ENCODE measurements at places on chromosomes 5 and 9.

GRCh38 chr5:14410394-14411201 lies 171.0 kb upstream of the OTULINL start:
- no peak for DNase-seq

DNA sequence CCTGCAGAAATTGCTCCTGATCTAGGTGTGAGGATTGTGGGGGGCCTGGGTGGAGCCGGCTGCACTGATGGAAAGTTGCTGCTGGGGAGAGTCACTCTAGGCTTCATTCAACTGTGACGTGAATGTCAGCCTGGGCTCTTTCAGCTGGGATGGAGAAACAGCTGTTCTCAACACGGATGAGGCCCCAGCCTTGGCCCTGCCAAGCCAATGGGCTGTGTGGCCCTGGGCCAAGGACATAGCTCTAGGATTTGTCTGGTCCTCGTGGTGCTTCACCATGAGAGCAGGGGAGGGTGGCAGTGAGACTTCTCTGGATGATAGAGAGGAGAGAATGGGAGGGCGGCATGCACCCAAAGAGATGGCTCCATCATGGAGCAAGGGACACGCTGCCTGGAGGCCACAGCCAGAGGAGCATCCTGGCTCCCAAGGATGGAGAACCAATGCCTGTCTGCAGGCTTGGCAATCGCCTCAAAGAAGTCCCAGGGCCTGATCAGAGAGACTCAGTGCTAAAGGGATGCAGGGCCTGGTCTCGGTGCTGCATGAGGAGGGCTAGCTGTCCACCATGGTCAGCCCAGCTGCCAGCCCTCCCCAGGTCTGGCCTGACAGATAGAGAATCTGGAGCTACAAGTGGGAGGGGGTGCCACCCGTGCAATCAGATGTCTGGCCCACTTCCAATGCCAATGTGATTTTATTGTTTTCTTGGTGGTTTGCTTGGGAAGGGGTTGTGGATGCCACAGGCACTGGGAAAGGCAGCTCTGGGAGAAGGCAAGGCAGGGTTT lies 141.0 kb downstream of the GADD45G start:
- DNase-seq: no peak

DNA sequence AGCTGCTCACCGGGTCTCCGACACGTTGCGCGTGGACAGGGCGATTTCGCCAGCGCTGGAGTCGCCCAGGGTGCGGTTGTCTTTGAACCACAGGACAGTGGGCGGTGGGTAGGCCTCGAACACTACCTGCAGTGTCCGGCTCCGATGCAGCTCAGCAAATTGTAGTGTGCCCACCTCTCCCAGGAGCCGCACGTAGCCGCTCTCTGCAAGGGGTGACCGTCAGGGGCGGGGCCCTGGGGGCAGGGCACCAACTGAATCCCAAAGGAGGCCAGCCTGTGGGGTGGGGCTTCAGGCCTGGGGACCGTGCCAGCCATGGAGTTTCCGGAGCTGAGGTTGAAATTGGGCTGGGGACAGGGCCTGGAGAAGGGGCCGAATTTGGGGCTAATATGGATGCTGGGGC lies 22.9 kb downstream of the PDGFRB start:
- DNase-seq: no peak

GRCh38 chr5:165620394-165620793 lies 2115.0 kb downstream of the MAT2B start:
- DNase-seq: no peak

GRCh38 chr9:124353166-124353768 lies 62.0 kb downstream of the PSMB7 start:
- no peak for DNase-seq

GRCh38 chr5:520850-521226 lies 3.4 kb downstream of the SLC9A3 start:
- no peak for DNase-seq

GRCh38 chr9:87436716-87437115 lies 61.0 kb upstream of the DAPK1 start:
- no peak for DNase-seq

DNA sequence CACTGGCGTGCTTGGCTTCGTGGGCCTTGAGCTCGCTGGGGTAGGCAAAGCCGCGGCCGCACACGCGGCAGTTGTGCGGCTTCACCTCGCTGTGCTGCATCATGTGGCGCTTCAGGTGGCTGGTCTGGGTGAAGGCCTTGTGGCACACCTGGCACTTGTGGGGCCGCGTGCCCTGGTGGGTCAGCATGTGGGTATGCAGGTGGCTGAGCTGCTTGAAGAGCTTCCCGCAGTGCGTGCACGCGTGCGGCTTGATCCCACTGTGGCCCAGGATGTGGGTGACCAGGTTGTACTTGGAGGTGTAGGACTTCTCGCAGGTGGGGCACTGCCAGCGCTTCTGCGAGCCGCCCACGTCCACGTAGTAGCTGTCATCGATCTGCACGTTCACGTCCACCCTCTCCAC lies 46.8 kb downstream of the ZNF366 start:
- no peak for DNase-seq

DNA sequence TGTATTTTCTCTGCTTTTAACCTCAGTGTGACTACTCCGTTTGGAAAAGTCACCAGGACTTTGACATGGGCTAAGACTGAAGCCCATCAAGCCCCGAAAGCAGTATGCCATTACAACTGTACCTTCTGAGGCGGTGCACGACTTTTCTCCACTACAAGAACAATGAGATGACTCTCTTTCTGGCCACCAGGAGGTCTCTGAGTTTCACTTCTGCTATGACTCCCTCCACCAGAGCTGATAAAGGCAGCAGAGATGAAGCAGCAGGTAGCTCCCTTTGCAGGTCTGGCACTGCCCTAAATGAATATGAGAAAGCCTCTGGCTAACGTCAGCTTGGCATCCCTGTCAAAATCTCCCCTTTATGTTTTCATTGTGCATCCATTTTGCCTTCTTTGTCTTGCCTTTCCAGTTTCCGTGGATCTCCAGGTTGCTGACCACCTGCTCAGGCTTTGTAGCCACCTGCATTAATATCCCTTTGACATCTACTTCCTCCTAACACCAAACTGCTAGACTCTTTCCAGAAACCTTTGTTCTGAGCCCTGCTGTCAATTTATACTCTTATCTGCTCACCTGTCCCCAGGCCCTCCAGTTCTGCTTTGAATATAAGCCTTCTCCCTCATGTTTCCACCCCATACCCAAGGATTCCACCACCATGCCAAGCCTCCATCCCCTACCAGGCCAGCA lies 221.7 kb downstream of the ZNF608 start:
- DNase-seq: no peak

- no peak for DNase-seq
Observed at GRCh38 chr5:60945813-60946187, 795 bp downstream of the NDUFAF2 start.

DNA sequence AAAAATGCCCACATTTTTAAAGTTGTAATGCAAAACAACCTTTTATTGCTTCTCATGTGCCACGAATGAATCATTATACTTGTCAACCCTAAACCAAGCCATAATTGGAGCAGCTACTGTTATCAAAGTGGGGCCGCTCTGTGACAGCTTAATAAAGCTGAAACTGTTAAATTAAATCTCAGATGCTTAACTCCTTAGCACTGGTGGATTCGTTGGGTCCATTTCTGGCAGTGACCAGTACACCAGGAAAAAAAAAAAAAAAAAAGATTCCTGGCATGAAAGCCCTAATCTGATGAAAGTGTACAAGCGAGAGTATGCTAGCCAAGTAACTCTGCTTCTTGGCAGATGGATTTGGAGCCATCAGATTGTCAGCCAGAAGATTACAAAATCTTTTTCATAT lies 164.8 kb downstream of the ZSWIM6 start:
- no peak for DNase-seq

DNA sequence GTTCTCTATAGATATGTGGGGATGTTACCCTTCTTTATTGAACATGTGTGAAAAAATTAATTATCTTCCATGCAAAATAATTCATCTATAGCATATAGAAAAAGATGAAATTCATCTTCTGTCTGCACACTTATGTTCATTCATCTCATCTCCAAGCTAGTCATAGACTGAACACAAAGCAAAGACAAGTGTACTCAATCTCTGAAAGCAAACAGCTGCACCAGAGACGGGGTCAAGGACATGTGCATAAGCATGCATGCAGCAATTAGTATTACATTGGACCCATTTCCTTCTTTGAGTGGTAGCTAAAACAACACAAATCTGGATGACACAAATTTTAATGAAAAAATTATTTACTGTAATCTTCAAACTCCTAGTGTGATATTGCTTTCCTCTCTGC lies 547.0 kb upstream of the COX7C start:
- DNase-seq: no peak

- no peak for DNase-seq
Observed at GRCh38 chr9:136765041-136765440, 723 bp upstream of the LCN15 start.

DNA sequence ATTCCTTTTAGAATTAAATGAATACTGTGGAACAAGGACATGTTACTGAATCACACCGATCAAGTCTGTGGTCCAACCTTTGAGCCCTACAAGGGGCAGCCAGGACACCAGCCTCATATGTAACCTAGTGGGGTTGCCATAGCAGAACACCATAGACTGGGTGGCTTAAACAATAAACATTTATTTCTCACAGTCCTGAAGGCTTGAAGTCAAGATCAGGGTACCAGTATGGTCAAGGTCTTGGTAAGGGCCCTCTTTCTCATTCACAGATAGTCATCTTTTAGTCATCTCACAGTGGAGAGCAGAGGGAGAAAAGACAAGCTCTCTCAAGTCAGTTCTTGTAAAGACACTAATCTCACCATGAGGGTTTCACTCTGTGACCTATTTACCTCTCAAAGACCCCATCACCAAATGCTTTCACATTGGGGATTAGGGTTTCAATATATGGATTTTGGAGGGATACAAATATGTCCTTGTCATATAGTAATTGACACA lies 422.5 kb downstream of the GADD45G start:
- no peak for DNase-seq

DNA sequence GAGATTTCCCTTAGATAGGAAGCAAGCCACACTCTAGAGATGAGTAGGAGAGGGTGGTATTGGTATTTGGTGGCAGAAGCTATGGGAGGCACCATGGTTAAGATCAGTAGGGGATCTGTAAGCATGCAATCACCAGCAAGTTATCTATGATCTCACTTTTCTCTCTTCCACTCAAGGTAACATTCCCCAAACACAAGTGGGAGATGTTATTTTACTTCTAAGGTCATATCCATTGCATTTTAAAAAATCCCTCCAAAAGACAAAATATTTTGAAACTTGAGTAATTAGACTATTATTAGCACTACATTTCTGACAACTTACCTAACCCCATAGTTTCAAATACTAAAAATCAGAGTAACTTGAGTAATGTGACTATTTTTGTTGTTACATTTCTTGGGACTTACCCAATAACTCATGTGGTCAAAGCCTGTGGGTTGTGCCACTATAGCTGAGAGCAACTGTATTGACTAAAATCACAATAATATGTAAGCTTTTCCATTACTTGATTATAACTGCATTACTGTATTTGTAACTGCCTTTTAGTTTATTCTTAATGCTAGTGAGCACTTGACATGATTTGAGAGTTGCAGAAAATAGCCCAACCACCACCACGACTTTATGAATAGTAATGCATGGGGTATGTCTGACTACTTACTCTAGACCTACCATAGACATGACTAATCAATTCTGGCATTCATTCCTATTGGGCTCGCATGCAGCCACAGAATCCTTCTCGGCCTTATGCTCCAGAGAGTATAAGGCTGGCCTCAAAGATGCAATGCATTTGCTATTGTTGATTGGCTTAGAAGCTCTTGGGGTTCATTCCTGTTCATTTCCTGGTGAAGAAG lies 264.7 kb downstream of the TRIM32 start:
- no peak for DNase-seq

GRCh38 chr9:81032831-81033230 lies 656.5 kb downstream of the TLE1 start:
- DNase-seq: no peak

- no peak for DNase-seq
Observed at GRCh38 chr9:92774274-92774673, 9.6 kb upstream of the BICD2 start.

- peak; percentile 52 for DNase-seq
Observed at GRCh38 chr5:144189800-144190429, 19.2 kb downstream of the KCTD16 start.

GRCh38 chr5:95081500-95081960 lies 203.4 kb downstream of the MCTP1 start:
- DNase-seq: no peak

DNA sequence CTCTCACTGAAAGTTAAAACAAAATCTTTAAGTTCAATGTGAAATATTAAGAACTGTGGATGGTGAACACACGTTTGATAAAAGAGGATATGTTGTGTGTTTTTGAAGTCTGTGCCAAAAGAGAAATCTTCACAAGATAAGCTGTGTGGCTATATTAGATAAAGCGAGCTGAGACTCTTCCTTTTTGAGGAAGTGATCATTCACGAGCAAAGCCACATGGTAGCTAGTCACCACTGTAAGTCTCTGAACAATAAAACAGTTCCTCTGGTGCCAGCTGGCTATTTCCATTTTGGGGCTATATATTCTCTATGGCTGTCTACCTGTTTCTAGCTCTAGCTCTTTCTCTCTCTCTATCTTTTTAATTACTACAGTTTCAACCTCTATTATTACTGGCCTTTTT lies 1849.2 kb upstream of the C9orf72 start:
- no peak for DNase-seq

DNA sequence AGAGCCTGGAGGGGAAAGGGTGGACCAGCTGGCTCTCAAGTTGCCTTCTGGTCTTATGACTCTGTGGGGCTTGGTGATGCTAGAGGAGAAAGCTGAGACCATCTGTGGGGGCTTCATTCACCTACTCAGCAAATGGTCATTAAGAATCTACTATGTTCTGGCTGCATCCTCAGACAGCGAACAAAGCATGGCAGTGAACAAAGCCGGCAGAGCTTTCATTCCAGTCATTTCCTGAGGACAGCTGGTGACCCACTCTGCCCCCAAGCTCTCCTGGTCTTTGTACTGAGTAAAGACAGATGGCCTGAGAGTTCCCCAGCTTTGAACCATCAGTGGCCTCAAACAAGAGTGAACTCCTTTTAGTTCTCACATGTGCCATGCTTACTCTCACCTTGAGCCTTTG lies 48.0 kb downstream of the FGF1 start:
- DNase-seq: no peak

- DNase-seq: no peak
Observed at GRCh38 chr5:40291338-40291737, 388.4 kb upstream of the PTGER4 start.

DNA sequence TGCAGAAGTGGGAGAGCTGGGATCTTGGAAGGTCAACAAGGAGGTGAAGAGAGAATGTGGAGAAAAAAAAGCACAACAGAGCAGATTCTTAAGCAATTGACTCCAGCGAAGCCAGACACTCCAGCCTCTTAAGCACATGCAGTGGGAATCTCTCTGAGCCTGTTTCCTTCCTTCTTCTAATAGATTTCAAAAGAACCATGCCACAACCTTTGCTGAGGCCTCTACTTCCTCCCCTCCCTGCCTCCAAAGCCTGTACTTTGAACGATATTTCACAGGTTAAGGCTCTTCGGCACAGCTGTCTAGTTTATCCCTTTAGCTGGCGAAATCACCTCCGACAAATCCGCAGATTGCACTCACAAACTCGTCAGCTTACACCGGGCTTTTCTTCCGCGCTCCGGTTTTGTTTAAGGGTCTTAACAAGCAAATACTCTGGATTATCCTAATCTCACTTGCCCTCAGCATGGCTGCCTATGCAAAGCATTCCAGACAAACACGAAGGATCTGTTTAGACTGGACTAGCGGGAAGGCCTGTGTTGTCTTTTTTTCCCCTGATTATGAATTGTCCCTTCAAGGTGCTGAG lies 211.6 kb upstream of the PANK3 start:
- no peak for DNase-seq

GRCh38 chr5:133882846-133883245 lies 85.6 kb downstream of the C5orf15 start:
- DNase-seq: no peak
